ENCODE measurements at places on chromosomes 4 and X.

- no peak for DNase-seq
These were observed 22.5 kb upstream of the GLRA2 start for GRCh38 chrX:14506866-14507265.

- DNase-seq: no peak
These were observed 12.2 kb upstream of the EXOSC9 start for GRCh38 chr4:121788896-121789295.

GRCh38 chr4:130510661-130511060 lies 1414.7 kb downstream of the C4orf33 start:
- DNase-seq: no peak

- DNase-seq: no peak
These were observed 522.2 kb downstream of the GLUD2 start for GRCh38 chrX:121569609-121570008.

DNA sequence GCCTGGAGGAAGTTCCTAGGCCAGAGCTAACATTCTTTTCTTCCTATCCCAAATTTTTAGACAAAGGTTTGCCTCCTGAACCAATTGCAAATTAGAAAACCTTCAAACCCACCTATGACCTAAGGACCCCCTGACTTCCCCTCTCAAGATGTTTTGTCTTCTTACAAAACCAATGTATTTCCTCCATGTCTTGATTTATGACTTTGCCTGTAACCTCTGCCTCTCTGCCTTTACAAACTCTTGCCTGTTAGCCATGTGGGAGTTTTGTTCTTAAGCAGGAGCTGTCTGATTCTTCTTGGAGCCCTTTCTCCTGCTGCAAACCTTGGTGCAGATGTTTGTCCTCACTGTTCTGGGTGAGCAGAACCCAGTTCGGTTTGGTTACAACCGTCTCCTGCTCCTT lies 222.3 kb upstream of the BOD1L1 start:
- DNase-seq: no peak

GRCh38 chr4:25095837-25096236 lies 64.4 kb downstream of the SEPSECS start:
- no peak for DNase-seq

DNA sequence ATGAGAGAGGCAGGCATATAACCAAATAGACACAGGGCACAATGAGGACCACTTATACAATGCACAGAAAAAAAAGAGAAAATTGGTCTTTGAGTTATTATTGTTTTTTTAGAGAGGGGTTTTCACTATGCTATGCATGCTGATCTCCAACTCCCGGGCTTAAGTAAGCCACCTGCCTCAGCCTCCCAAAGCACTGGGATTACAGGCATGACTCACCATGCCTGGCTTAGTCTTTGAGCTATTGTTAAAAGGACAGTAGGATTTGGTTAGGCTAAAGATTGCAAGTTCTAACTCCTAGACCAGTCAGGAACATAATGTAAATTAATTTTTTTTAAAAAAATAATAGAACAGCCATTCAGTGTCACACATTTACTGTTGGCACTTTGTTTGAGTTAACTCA lies 340.1 kb downstream of the GPAT3 start:
- DNase-seq: no peak

DNA sequence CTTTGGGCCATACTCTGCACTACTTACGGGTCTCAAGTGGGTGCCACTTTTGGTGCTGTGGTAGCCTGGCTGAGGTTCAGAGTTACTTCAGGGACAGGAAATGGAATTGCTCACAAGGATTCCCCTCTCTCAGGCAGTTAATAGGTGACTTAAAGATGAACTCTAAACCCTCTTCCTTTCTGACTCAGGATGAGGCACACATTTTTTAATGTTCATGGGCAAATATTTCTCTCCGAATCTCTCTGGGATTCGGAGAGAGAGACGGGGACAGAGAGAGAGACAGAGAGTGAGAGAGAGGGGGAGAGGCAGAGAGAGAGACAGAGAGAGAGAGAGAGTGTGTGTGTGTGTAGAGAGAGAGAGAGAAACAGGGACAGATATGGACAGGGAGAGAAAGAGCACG lies 79.8 kb downstream of the NYX start:
- DNase-seq: no peak

GRCh38 chrX:68851082-68851481 lies 22.3 kb downstream of the EFNB1 start:
- DNase-seq: no peak

DNA sequence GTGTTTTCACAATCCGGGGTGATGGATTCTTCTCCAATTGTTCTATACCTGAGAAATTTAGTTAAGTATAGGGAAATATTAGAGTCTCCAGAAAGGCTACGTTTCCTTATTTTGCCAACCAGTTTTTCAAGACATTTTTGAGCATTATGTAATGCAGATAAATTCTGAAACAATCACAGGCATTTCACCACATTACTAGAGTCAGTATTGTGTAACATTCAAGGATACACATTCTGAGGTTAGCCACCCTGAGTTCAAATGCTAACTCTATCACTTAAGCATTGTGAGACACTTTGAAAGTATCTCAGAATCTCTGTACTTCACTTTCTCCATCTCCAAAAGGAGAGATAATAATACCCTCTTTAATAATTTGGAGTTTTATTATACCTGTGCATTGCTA lies 10.6 kb downstream of the SULT1B1 start:
- DNase-seq: no peak

DNA sequence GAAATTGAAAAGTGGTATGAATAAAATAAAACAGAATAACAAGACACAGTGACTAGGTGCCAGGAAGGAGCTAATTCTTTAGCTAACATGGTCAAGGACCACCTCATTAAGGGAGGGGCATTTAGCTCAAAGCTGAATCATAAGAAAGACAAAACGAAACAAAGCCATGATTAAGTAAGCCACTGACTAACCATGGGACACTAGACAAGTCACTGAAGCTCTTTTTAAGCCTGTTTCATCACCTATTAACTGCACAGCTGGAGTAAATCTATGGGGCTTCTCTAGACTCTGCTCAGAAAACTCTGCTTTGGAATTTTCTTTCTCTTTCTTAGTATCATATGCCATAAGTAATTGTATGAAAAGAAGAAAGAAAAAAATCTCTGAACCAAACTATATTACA lies 49.8 kb upstream of the C1QTNF7 start:
- DNase-seq: no peak

GRCh38 chr4:158856852-158857251 lies 88.0 kb downstream of the FNIP2 start:
- no peak for DNase-seq

- no peak for DNase-seq
These were observed 2.2 kb downstream of the N4BP2 start for GRCh38 chr4:40058854-40059253.
